T follicular helper cell (primary cell): ENCODE measurements at places on chromosomes 5 and 9.

DNA sequence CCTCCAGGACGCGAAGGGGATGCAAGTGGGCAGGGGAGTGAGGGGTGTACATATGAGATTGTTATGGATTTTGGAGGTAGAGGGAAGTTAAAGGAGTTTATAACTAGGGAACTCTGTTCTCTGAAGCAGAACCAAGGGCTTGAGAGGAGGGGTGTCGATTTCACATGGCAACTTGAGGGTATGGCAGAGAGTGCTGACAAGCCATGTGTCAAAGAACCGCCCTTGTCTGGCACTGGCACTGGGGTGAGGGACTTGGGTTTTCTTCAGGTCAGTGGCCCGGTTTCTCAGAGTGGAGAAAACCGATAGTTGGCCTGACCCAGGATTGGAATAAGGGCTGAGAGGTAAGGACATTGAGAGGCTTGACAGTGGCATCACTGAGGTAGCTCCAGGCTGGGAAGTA, 47.7 kb upstream of the TESK1 start:
- DNase-seq = no peak

- no peak for DNase-seq
Observed at GRCh38 chr5:126359884-126360283, 63.3 kb upstream of the GRAMD2B start.

- no peak for DNase-seq
Observed at GRCh38 chr5:172342918-172343317, 59.4 kb upstream of the UBTD2 start.

DNA sequence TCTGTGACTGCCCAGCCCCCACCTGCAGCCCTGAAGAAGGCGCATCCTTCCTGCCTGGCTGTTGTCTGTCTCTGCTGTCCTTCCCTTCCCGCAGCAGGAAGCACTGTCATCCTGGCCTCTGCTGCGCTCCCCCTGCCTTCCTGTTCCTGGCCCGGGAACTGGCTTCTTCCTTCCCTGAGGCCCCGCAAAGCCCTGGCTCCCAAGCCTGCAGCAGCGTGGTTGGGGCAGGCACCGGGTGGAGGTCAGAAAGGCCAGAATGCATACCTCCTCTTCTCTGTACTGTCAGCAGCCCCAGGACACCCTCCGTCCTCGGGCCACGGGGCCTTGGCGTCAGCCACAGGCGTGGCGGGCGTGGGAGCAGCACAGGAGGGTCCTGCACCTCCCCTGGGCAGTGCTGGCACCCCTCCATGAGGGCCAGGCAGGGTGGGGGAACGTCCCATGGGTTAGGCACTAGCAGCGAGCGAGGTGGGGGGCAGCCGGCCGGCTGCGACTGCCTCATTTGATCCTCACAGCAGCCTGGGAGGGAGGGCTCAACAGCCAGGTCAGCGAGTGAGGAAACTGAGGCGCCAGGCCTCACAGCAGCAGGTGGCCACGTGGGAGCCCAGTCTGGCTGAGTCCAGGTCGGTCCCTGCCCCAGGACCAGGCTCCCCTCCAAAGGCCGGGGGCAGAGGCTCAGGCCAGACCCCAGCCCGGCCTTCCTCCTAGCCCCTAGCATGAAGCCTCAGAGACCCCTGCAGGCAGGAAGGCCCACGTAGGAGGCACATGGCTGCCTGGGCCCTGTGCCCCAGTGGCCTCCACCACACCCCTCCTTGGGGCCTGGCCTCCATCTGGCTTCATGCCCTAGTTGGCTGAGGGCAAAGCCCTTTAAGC, 9.4 kb downstream of the FLT4 start:
- no peak for DNase-seq

- no peak for DNase-seq
Observed at GRCh38 chr5:57106661-57107060, 67.2 kb upstream of the GPBP1 start.

GRCh38 chr9:100307080-100307479, 45.7 kb downstream of the TEX10 start:
- no peak for DNase-seq

GRCh38 chr5:14726066-14726838, 61.7 kb downstream of the OTULIN start:
- no peak for DNase-seq

DNA sequence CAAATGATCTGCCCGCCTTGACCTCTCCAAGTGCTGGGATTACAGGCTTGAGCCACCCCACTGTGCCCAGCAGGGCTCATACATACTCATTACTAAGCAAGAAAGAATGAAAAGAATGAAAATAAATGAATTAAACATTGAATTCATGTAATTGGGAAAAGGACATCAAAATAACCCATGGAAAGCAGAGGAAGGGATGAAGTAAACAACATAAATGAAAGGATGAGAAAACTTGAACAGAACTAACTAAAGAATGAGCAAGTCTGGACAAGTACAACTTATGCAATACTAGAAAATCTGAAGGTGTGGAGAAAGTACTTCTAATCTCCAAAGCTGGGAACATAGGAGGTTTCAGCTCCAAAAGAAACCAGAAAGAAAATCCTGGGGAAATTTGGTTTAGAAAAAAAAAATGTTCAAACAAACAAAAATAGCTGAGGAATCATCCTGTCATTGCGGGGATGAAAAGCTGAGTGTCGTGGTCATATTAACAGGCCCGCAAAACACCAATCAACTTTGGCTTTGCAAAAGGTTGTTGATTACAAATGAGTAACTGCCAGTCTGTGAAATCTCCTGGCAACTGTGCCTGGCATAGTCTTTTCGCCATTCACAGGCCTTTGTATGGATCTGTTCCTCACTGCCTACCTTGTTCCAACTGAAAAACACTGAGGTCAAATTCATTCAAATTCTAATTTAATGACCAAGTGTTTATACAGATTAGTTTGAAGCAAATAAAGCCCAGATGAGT, 2.3 kb upstream of the AK3 start:
- no peak for DNase-seq

DNA sequence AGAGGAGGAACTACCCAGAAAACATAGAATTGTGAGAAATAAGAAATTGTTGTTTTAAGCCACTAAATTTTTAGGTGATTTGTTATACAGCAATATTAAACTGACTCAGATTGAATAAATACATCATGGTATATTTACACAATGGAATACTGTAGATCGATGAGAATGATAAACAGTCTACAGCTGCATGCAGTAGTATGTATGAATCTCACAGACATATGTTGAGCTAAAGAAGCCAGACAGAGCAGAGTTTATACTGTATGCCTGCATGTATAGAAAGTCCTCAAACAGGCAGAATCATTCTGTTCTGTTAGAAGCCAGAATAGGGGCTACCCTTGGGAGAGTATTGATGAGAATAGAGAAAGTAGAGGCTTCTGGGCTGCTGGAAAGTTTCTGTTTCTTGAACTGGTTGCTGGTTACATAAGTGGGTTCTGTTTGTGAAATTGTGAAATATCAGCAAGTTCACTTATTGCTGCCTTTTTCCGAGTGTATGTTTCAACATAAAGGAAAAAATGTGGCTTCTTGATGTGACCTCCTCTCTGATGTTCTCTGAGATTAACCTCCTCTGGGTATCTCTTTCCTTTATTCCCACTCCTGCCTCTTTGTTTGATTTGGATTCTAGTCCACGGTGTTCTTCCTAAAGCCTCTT, 9.6 kb downstream of the KIAA1958 start:
- no peak for DNase-seq

- DNase-seq = no peak
Observed at GRCh38 chr9:76433406-76433805, 25.6 kb upstream of the GCNT1 start.

- no peak for DNase-seq
Observed at GRCh38 chr5:72213482-72213881, 106.2 kb downstream of the MAP1B start.

DNA sequence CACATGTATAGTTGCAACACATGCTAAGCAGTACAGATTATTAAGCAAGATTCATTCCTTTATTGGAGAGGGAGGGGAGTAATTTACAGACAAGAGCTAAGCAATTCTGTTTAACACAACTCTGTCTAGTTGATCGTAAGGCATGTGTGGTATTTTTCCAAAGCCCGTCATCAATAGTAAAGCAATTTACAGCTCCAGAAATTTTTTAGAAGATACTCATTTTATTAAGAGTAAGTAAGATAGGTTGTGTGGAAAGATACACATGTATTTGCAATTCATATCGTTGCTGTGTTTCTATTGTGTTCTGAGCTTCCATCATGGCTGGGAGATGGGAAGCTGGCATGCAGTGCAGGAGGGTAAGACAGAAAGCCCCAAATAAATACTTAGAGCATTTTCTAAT, 289.2 kb upstream of the TMEM161B start:
- DNase-seq = no peak

DNA sequence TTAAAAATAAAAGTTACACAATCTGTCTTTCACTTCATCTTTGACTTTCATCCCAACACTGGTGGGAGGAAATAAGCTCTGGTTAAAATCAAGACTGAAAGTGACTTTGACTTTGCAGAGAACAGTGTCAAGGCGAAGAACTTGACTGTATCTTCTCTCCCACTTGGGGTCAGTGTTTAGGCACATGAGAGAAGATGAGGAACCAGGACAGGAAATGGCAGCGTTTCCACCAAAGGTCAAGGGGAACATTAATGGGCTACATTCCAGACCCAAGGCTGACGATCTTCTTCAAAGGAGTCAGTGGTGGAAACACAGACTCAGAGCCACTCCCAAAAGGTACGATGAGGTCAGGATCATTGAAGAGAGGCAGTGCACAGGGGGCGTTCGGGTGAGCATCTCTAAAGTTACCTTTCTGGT, 409.5 kb downstream of the ARHGEF28 start:
- no peak for DNase-seq

GRCh38 chr9:92100237-92100911, 14.8 kb downstream of the SPTLC1 start:
- no peak for DNase-seq

DNA sequence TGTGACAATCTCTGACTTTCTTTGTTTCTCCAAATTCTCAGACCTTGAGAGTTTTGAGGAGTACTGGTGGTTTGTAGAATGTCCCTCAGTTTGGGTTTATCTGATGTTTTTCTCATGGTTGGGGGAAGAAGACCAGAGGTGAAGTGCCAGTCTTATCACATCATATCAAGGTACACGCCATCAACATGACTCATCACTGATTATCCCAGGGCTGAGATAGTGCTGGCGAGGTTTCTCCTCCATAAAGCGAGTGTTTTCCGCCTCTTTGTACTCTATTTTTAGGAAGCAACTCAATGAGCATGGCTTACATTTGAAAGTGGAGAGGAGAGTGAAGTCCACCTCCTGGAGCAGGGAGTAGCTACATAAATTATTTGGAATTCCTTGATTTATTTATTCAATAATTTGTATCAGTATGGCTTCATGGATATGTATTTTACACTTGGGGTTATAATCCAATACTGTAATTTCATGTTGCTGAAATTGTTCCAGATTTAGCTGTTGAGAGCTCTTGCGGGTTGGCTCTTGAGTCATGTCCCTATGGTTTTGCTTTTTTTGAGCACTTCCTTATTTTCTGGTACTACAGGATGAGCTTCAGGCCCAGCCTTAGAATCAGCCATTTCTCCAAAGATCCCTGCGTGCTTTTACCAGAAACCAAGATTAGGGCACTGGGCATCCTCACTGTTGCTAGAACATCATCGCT, 23.9 kb downstream of the DCANP1 start:
- DNase-seq = no peak

DNA sequence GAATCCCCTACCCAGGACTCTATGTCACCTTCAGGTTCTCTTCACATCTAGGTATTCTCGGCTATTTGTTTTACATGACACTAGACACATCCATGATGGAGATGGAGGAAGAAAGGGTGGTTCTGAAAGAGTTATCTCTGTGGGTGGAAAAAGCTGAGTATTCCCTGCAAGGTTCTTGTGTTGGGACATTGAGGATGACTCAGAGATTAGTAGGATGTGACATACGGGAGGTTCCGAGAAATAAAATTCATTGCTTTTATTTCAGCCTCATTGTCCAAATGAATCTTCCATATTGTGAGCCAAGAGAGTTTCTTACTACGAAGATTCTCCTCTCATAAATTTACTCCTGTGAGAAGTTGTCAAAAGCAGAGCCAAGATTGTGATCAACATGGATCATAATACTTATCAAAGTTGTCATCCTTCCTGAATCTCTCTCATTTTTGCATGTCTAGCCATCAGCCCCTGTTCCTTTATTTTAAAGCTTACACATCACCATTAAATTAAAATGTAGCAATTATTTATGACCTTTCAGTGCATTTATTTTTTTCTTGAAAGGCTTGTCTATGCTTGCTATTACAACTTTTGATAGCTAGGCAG, 370.0 kb downstream of the PSAT1 start:
- no peak for DNase-seq

- DNase-seq = no peak
Observed at GRCh38 chr5:73946278-73946677, 320.3 kb downstream of the ARHGEF28 start.

GRCh38 chr5:42586625-42587024, 163.4 kb downstream of the GHR start:
- no peak for DNase-seq

GRCh38 chr5:95759634-95760033, 28.5 kb downstream of the RHOBTB3 start:
- no peak for DNase-seq

- no peak for DNase-seq
Observed at GRCh38 chr9:121358751-121359150, 11.3 kb downstream of the STOM start.

DNA sequence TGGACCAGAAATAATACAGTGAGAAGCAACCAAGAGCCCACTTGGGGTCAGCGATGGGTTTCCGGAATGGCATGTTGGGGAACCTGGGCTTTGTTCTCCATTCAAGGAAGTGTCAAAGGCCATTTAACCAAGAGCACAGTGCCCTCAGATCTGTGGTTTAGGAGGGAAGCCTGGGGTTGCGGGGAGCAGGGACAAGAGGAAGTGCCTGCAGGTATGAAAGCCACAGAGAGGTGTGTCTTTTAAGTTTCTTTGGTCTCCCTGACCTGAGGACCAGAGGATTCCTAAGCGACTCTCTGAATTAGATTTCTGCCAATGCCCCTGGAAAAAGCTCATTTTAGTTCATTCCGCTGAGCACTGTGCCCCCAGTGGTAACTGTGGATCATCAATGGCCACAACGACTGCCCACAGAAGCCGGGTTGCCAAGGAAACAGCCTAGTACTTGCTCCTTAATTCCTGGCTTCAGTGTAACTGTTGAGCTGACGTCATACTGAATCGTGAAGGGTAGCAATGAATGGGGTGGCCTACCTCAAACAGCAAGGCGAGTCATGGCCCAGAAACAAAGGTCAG, 107.3 kb upstream of the SPIN1 start:
- DNase-seq = no peak

- DNase-seq = no peak
Observed at GRCh38 chr5:97142521-97143254, at the start of gene LIX1. TSS of gene LIX1 (minus strand) at chr5:97142611. CDS start at chr5:97142576, 35 bp downstream.

GRCh38 chr5:11531811-11532555, 372.3 kb downstream of the CTNND2 start:
- DNase-seq = no peak

GRCh38 chr5:128966375-128966774, 1.1 kb downstream of the SLC27A6 start:
- DNase-seq = no peak

DNA sequence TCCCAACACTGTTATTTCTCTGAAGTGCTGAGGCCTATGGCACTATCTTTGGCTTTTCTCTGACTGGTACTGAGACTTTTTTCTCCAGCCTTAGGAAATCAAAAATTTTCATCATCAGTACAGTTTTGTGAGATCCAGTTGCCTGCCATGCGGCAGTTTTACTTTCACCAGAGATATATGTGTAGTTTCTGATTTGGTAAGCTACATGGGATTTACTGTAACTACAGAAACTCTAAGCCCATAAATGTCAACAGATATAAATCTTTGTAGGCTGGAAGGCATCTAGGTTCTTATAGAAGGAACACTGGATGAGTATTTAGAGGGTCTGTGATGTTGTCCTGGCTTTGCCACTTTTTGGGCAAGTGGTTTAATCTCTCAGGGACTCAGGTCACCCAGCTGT, 69.0 kb downstream of the DOCK2 start:
- no peak for DNase-seq
